WTC11 (cell line): ENCODE measurements at places on chromosomes 5 and 9.

- DNase-seq, result no peak
Measured at GRCh38 chr5:6371079-6371810, 7.1 kb downstream of the MED10 start.

- no peak for DNase-seq
Measured at GRCh38 chr9:92986176-92987119, 39.1 kb downstream of the FGD3 start.

- peak; percentile 65 for DNase-seq
Measured at GRCh38 chr9:132412089-132412488, 2.1 kb downstream of the CFAP77 start.

DNA sequence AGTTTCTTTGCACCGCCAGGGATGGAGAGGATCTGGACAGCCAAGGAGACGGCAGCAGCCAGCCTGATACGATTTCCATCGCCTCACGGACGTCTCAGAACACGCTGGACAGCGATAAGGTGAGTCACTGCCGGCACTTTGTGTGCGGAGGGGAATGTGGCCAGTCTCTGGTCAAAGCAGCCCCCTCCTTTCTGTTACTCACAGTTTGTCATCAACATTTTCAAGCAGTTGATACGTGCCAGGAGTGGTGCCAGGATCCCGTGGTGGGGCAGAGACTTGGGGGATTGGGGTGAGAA is 175.1 kb upstream of the OTULINL start:
- no peak for DNase-seq

GRCh38 chr5:107518616-107519015 is 152.1 kb downstream of the EFNA5 start:
- no peak for DNase-seq

- peak; percentile 84 for DNase-seq
Measured at GRCh38 chr9:128635266-128636023, 21.2 kb downstream of the DYNC2I2 start.

DNA sequence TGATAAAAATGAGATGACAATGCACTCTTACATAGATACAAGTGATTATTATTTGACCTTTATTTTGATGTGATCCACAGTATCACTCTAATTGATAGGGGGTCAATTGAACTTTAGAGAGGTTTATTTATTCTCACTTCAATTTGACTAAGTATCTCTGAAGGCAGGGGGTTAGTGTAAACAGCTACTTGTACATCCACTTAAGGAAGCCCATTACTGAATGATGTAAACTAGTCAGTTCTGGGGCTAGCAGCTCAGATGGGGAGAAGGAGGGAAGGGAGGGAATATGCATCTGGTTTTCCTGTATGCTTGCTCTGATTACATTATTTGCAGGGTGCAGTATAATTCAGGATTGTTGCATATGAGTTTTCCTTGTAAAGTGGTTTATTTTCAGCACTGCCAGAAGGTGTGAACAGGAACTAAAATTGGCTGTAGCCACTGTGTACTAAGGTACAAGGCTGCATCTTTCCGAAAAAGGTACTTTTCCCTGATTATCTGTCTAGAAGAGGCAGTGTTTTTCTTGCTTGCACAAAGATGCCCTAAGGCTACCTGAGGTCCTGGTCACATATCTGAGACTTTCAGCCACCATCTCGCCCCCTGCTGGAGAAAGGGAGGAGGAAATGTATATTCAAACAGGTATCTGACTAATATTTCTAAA is 51.2 kb downstream of the MRPS27 start:
- peak; percentile 67 for DNase-seq

GRCh38 chr5:165574100-165574499 is 2068.7 kb downstream of the MAT2B start:
- DNase-seq, result no peak

GRCh38 chr5:113053511-113053995 is 77.0 kb downstream of the DCP2 start:
- no peak for DNase-seq

DNA sequence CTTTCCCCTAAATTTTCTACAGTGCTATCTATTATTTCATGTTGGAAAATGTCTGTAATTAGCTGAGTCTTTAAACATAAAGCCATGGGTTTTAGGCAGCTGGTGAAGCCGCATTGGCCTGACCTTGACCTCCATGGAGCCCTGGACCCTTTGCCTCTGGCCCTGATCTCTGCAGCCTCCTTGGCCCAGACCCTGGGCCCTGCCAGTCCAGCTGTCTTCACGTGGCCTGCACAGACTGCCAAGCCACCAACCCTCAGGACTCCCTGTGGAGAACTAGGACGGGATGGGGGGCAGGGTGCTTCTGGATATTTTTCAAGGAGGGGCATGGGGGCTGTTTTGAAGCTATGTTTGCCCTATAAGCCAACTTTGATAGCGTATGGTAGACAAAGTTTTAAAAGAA is 29.8 kb upstream of the PPARGC1B start:
- DNase-seq, result no peak

DNA sequence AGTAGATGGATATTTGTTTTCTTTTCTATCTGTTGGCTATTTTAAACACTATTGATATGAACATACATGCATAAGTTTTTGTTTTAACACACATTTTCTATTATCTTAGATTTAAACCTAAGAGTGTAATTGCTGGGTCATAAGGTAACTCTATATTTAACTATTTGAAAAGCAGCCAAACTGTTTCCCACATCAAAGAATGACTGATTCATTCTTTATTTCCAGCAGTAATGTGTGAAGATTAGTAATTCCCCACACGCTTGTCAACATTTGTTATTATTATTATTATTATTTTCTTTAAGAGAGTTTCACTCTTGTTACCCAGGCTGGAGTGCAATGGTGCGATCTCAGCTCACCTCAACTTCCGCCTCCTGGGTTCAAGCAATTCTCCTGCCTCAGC is 1495.8 kb downstream of the EFNA5 start:
- no peak for DNase-seq

DNA sequence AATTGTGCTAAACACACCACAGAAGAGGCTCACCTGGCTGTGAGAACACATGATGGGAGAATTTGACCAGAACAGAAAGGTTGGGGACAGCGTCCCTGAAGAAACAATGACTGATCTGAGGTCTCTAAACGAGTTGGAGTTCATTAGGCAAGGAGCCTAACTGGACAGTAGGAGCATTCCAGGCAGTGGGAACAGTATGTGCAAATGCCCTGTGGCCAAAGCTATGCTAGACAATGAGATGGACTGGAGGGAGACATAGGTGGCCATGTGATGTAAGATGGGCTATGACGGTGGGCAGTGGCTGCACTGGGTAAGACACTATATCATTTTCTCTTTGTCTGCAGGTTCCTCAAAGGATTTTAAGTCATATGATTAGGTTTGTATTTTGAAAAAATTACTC is 95.1 kb upstream of the ARAP3 start:
- no peak for DNase-seq

GRCh38 chr5:175484829-175485228 is 6.5 kb downstream of the SFXN1 start:
- no peak for DNase-seq
